ENCODE measurements at places on chromosomes 5 and 9. TPM values are rescaled to one million over a fixed set of nuclear protein-coding genes. Genes with fewer than 3 reads are reported as not detected.
A peak's percentile ranks its signal among the peaks of the same experiment; 100 is the strongest.

DNA sequence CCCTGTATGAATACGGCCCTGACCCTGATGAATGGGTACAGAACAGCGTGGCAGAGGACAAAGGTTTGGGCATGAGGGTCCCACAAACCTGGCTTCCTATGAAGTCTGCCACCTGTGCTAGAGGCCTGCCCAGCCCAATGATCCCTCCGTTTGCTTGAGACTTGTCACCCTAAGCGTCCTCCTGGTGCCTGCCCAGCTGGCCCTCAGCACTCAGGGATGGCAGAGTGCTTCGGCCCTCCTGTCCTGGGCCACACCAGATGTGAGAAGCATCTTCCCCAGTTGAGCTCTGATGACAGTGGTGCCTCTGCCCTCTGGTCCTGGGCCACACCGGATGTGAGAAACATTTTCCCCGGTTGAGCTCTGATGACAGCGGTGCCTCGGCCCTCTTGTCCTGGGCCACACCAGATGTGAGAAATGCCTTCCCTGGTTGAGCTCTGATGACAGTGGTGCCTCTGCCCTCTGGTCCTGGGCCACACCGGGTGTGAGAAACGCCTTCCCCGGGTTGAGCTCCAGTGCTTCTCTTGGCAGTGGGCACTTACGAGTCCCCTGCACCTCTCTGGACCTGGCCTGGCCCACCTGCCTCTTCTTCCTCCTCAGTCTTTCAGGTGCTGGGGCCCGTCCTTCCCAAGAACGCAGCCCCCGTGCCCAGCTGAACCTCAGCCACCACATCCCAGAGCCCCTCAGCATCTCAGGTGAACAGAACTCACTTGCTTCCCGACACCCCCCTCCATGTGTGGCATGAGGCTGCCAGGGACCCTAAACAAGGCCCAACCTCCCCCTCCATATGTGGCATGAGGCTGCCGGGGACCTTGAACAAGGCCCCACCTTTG is 253.1 kb upstream of the IRX1 start:
- DNase-seq: no peak

DNA sequence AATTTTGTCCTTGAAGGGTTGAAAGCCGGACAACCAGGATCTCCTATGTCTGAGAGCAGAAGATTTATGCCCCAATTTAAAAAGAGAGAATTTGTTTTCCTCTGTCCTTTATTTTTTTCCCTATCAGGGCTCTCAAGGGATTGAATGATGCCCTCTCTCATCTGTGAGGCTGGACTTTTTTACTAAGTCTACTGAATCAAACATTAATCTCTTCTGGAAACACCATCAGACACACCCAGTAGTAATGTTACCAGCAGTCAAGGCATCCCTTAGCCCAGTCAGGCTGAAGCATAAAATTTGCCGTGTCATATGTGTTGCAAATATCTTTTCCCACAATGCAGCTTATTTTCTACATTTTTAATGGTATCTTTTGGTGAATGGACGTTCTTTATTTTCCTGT is 1497.9 kb downstream of the MAT2B start:
- DNase-seq: no peak

DNA sequence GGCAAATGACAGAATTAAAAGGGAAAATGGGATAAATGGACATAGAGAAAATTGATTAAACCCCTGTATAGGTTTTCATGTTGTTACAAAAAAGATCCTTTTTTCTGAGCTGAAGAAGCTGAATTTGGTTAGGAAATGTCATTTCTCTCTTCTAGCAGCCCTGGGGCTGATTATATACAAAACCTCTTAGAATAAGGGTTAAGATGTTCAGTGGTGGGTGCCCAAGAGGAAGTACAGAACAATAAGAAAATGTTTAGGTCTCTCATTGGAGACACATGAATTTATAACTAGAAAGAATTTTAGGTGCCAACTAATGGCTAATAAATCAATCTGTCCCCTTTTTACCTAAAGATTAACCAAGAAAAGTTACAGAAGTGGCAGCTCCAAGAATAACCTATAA is 14.2 kb downstream of the ABHD17B start:
- DNase-seq: no peak

GRCh38 chr9:129702589-129703520 is 37.4 kb downstream of the PRRX2 start:
- DNase-seq: peak; percentile 40

GRCh38 chr9:13732290-13732689 is 452.8 kb upstream of the MPDZ start:
- DNase-seq: no peak

DNA sequence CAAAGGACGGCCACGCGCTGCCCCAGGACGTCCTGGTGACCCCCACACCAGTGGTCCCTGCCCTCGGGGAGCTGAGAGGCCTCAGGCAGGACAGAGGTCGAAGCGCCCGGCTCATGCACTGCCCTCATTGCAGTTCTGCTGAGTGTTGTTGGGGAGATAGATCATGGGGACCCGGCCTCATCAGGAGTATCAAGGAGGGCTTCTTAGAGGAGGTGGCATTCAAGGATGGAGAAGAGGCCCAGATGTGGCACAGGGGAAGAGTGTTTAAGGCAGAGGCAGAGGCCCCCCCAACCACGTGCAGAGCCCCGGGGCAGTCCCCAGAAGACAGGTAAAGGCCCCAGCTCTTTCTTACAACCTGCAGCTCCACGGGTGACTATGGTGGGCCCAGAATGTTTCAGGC is 26.2 kb downstream of the ASS1 start:
- DNase-seq: no peak

DNA sequence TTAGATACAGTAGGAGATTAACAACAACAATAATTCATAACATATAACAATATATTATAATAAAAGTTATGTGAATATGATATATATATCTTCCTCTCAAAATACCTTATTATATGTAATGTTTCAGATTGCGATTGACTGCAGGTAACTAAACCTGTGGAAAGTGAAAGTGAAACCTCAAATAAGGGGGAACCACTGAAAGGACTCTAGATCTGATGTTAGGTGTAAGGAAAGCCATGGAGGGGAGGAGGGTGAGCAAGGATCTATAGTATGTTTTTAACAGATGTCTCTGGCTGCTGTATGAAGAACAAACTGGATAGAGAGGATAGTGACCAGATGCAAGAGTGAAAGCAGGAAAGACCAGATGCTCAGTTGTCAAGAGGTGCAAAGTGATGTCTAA is 5.8 kb upstream of the FSTL4 start:
- no peak for DNase-seq

Gene CCL27
- total RNA-seq: not detected

DNA sequence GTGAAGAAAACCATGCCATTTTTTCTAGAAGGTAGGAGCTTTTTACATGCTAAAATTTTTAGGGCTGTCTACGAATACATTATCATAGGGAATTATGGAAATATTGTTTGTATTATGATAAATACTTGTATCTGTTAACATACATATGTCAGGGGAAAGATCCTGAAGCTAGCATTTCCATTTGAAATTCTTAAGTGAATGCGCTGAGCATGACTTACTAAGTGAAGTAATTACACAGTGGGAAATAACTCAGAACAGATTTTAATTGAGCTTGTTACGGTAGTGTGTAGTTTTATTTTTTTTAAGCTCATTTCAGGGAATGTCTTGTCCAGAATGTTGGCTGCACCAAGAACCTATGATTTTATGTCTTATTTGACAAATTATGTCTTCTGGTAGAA is 19.1 kb downstream of the TDRD7 start:
- no peak for DNase-seq

- no peak for DNase-seq
Measured at GRCh38 chr9:113463418-113464285, at the start of gene RGS3. RGS3 (plus strand) TSS chr9:113463727; CDS start chr9:113463803, 76 bp downstream.

DNA sequence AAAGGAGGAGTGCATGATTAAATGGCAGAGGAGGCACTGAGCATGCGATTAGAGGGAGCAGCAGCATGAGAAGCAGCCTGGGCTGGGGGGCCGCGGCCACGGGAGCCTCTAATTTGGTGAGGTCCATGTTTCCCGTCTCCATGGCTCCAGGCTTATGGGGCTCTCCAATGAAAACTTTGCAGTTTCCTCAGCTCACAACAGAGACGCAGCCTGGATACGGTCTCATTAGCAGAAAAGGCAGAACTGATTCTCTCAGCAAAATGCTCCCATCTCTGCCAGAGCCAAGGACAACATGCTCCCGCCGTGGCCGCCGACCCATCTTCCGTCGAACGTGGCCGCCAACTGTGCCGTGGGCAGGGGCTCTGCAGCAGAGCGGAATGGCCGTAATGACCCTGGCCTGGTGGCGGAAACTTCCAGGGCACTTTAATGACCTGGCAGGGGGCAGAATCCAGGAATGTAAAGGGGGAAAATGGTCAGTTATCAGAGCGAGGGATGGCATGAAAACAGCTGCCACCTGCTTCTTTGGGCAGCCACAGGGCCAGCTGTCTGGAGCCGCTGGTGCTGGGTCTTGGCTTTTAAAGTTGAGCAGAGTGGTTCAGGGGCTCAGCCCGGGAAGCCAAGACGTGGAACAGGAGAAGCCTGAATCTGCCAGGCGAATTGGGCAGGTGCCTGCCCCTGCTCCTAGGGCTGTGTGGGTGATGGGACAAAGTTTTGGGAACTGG is 76.5 kb downstream of the COL5A1 start:
- no peak for DNase-seq

Gene HACD4
- total RNA-seq: not detected

Gene DBH
- not detected for total RNA-seq

- no peak for DNase-seq
Measured at GRCh38 chr5:117455236-117456233, 880.9 kb upstream of the SEMA6A start.

Gene FRRS1L
- total RNA-seq: not detected

DNA sequence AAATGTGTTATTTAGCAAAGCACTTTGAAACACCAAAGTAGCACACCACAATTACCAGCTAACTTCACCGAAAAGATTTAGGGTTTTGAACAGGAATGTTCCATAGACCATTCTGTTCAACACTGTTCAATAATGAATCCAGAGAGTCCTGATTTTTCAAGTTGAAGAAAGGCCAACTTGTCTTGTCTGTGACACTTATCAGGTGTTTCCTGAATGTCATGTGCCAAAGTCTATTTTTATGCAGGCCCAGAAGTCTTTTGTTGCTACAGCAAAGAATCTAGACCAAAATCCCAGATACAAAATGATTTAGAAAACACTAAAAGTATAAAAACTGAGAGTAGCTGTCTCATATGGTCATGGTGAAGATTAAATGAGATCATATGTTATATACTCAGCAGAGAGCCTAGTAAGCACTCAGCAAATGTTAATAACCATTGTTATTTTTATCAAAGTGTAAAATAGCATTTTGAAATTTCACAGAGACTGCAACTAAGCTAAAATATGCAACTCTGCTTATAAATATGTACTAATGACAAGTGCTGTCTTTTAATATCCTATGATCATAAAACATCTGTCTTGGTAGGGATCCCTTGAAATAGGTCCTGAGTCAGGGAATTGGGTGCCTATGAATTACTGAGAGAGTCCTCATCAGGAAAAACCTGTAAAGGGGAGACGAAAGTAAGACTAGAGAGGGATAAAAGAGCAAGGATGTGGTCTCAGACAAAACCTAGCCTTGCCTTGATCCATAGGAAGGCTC is 122.4 kb upstream of the SLC12A2 start:
- DNase-seq: no peak

Gene OLFM1
- not detected for total RNA-seq

DNA sequence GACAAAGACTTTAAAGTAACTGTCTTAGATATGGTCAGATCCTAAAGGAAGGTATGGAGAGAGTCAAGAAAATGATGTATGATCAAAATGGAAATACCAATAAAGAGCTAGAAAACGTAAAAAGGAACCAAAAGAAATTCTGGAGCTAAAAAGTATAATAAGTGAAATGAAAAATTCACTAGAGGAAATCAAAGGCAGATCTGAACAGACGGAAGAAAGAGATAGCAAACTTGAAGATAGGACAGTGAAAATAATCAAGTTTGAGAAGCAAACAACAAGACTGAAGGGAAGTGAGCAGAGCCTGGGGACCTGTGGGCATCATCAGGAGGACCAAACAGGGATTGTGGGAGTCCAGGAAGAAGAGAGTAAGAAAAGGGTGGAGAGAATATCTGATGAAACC is 115.4 kb downstream of the EHMT1 start:
- DNase-seq: no peak

Gene FCN2
- total RNA-seq: not detected

Gene EIF4E1B
- total RNA-seq: not detected

DNA sequence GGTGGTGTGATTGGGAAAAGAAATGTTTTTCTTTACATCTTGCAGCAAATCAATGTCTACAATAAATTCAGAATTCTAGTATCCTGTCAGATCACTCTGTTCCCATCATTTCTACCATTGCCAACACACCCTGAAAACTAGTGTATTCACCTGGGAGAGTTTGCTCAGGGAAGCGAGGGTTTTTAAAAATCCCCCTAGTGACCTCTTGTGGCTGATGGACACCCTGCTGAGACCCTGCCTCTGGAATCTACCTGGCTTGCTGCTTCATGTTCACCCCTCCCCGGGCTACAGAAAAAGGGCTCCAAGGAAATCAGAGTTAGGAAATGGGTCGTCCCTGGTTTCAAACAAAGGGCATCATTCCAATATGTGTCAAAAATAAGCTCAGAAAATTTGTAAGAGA is 21.4 kb upstream of the ALDOB start:
- no peak for DNase-seq

Gene CYLC2
- not detected for total RNA-seq

DNA sequence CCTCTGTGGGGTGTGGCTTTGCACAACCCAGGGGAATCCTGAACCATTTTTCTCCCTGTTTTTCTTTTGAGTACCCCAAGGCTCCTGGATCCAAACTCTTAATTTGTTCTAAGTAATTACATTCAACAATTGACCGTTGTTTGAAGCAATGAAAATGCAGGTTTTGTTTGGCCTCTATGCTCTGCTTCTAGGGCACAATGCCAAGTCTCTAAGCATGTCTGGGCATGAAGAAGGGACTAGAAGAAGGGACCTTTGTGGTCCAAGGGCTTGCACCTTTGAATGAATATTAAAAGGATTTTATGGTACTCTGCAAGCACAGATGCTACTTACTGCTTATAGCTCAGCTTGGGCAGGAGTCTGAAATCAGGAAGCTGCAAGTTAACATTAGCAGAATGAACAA is 6.6 kb upstream of the ENC1 start:
- DNase-seq: no peak

DNA sequence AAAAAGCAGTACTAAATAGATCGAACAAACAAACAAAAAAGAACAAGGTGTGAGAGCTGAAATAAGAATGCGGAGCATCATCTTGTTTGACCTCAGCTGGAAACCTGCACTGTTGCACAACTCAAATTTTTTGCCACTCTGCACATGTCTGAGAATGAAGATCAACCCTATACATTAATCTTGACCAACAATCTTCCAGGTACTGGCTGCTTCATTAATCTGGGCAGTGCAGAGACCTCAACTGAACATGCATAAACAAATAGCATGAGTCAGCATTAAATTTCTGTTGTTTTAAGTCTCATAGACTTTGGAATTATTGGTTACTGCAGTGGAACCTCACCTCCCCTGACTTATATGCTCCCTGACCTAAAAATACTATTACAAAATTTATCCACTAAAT is 114.6 kb upstream of the FTMT start:
- DNase-seq: no peak

GRCh38 chr9:98657897-98658296 is 50.8 kb downstream of the GABBR2 start:
- DNase-seq: no peak
